GM12892 (cell line): ENCODE measurements at places on chromosomes 5 and 9.

GRCh38 chr9:3507395-3508077, 18.3 kb downstream of the RFX3 start:
- no peak for DNase-seq

- DNase-seq, result no peak
Observed at GRCh38 chr5:2261004-2261703, 378.4 kb upstream of the IRX4 start.

DNA sequence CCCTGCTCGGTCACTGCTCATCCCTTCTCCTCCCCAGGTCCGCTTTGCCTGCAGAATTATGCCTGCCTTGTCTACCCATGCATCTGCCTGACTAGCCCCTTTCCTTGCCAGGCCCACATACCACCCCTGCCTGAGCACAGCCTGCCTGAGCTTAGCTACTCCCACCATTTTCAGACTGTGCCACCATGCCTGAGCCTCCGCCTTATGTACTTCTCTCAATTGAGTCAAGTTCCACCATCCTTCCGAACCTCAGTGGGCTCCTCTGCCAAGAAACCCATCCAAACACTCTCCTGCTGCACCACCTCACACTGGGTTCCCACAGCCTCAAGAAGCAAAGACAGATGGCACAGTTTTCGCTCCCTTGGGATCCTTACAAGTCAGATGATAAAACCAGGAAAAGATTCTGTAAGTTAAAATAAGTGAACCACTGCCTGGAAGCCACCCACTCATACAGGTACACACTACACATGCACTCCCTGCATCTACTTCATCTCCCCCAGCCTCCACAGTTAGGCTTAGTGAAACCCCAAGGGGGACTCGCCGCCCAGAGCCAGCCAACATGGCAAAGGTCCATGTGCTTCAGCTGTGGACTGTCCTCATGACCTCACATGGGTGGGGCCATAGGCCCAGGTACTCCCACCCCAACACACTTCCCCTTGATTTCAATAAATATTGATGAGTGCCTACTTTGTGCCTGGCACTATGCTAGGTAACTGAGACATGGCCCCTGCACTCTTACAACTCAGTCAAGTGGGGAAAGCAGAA, 23.1 kb downstream of the P4HA2 start:
- no peak for DNase-seq

GRCh38 chr9:109935406-109936087, 155.5 kb downstream of the PALM2AKAP2 start:
- no peak for DNase-seq

DNA sequence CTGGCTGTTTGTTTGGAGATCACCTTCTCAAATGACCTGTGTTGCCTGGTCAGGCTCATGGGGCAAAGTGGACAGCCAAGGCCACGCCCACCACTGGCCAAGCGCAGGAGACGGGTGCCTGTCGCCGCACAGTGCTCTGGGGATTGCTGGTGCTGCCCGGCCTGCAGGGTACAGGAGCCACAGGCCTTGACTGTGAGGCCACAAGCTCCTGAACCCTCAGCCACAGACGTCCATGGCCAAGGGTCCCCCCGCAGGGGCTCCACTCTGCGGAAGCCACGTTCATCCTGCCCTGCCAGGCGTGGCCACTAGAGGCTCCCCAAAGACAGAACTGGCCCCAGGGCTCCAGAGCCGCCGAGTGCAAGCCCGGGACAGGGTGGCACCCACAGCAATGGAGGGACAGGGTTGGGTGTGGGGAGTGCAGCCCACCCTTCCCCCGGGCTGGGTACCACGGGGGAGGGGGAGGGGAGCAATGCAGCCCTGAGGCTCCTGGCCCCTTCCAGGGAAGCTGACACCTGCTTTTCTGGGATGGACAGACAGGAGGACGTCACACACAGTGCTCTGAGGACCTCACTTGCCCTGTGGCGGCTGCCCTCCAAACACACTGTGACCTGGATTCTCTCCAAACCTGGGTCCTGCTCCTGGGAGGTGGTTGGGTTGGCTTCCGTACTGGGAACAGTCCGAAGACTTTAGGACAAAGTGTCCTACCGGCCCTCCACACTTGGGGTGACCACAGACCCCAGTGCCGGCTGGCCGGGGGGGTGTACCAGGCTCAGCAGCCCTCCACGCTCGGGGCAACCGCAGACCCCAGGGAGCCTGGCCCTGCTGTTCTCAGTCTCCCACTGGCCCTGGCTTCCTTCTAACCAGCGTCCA, 21.5 kb downstream of the TPPP start:
- peak; percentile 72 for DNase-seq

DNA sequence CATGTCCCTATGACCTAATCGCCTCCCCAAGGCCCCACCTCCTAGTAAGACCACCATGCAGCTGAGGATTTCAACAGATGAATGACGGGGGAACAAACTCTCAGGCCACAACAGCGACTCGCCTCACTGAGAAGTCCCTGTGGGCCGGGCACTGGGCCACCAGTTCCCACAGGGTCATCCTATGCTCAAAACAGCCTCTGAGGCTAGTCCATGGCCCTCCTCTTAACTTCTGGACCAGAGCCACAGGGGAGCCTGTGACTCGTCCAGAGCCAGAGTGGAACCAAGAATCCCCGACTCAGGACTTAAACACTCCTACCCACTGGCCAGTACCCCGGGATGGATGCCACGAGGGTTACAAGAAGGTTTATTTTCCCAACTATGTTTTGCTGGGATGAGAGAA, 12.3 kb downstream of the GFPT2 start:
- DNase-seq, result no peak

DNA sequence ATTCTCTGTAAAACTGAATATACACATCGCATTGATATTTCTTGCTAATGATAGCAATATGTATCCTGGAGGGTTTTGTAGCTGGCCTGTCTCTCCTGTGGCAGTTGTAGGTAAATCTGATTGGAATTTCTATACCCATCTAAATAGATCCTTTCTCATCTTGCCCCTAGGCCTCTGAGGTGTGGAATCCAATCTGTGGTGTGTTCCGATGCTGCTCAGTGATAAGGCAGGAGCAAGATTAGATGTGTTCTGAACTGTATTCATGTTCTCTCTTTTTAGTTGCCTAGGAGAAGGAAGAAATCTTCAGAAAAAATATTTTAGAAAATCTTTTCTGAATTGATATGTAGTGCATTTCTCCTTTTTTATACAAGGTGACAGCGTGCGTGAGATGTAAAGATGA, 507.5 kb downstream of the NR2F1-AS1 start:
- DNase-seq, result no peak

DNA sequence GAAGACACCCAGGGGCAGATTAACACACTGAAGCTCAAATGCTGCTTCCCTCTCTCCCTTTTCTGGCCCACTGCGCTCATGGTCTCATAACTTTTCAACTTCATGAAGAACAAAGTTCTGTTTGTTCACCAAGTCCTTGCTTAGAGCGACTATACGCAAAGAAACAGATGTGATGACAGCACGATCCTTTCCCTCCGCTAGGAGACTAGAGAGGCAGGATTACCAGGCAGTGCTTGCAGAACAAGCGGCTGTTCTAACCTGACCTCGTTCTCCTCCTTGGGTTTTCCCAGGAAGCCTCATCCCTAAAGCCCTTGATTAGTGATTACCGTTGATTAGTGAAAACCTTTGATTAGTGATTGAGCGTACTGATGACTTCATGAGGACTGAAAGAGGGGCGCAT, 649.9 kb downstream of the IRX1 start:
- DNase-seq, result no peak

GRCh38 chr5:136030956-136031611, 2.3 kb downstream of the TGFBI start:
- DNase-seq, result no peak

DNA sequence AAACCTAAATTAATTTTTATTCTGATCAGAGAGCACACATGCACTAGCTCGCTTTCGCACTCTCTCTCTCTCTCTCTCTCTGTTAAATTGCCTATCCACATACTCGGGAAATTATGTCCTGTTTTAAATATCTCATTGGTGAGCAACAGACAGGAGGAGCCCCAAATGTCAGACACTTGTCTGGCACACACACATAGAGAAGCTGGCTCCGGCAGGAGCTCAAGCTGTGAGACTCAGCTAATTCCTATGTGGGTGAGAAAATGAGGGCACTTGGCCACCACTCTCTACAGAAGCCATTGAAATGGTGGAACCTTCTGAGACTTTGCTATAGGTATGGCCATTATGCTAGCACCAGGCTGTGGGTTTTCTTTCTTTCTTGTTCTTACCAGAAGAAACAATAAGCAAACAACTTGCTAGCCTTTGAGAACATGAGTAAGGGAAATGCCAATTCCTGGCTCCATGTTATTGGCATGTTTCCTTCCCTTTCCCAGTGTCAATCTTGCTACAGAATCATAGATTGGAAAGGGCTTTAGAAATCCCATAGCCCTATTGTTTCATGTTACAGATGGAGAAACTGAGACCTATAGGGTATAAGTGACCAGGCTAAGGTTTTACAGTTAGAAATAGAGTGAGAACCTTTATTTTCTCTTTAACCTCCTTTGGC, 9.0 kb downstream of the RFX3 start:
- DNase-seq, result no peak

GRCh38 chr5:138874241-138874640, 894 bp downstream of the LRRTM2 start:
- no peak for DNase-seq

- no peak for DNase-seq
Observed at GRCh38 chr5:139747583-139748504, 47.8 kb upstream of the PSD2 start.

DNA sequence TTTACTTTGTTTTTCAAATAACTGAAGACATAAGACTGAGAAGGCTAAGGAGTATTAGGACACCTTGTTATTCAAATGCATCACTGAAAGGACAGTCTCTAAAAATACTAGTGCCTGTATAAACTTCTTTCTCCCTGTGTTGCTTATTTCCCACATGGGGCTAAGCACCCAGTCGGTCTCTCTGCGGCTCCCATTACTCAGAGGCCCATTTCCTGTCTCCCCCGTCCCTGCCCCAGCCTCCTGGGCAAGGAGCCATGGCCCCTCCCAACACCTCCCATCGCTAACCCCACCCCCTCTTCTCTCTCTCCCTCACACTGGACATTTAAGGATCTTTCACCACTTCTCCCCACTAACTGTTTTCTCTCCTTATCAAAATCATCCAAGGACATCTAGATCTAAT, 81.9 kb downstream of the EBF1 start:
- no peak for DNase-seq

DNA sequence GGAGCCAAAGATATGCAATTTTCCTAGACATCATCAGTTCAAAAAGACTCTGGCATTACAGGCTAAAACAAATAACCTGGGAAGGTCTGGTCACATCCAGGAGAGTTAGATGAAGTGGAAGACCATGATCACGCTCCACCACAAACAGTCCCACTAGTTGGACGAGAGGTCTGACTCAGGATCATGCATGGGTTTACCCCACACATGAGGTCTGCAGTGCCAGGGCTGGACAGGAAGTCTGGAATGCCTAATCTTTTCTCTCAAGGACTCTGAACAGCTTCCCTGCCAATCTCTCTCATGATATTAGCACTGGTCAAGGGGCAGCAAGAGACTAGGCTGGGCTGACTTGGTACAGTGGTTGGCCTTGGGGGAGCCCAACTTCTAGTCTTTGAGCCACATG, 7.1 kb downstream of the PRUNE2 start:
- DNase-seq, result no peak

DNA sequence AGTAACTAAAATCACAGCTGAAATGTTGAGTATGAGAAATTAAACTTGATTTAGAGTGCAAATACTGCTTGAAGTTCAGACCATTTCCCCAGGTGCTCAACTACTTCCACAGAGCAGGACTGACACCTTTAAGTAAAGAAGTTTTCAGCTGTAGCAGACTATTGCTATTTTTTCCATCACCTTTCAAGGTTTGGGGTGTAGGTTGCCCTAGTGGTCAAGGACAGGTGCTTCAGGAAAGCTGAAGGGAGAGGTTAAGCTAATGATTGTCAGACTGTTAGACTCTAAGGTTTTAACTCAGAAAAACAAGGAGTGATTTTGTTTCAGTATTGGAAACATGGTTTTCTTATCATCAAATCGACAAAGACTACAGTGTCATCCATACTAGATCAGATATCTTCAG, 162.1 kb downstream of the CCDC192 start:
- no peak for DNase-seq

- no peak for DNase-seq
Observed at GRCh38 chr9:4837261-4838188, 44.8 kb downstream of the RCL1 start.

DNA sequence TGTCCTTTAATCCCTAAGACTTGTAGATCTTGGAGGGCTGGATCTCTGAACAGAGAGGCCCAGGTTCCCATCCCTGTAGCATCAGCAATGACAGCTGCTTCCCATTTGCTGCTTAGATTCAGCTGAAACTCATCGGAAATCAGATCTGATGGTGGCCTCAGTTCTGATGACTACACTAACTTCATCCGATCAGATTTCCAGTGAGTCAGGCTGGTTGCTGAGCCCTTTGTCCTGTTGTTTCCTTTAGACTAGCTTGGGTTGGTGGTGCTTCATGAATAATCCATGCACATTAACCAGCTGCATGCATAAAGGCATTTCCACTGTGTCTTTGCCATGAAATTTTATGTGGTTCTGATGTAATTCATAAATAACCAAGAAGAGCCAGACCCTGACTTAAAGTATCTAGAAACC, 195.2 kb upstream of the TUT7 start:
- no peak for DNase-seq
